ENCODE measurements at places on chromosomes 3 and 15.

DNA sequence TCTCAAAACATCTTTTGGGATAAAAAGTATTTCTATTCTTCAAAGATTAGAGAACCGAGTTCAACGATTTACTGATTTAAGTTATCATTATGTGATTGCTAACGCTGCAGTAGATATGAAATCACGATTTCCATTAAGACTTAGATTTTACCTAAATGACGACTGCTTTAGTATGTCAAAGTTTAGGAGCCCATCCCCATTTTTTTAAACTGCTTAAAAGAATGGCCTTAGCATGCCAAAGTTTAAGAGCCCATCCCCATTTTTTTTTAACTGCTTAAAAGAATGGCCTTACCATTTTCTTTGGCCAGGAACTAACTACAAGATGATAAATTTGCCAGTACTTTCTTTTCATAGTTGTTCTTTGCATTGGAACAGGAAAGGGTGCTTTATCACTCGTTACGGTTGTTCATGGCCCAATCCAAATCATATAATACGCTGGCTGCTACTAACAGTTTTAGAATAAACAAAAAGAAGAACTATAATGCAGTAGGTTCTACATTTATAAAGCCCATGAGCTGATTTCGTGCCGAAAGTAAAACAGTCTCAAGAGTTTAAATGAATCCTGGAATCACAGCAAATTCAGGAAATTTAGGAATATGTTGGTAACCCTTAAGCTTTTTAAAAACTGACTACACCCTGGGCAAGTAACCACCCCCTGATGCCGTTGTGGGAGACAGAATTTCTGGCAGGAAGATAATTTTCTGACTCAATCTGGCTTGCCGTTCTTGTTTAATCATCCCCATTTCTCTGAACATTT is 869 bp upstream of the TSC22D2 start:
- DNase-seq: no peak

DNA sequence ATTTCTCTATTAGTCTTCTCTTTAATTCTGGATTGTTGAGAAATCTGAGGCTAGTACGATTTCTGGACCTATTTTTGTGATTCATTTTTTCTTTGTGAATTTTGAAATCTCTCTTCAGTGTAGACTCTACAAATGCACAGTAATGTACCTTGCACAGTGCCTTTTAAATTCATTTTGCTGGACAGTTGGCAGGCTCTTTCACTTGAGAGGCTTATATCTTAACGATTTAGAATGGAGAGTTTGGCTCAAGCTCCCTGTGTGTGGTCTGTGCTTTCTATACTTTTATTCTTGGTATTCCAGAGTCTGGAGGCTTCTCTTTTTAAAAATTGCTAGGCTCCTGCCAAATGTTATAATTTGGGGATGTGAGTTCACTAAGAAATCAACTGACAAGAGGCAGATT is 8.8 kb downstream of the CRYBG3 start:
- DNase-seq: no peak

- no peak for DNase-seq
Observed at GRCh38 chr3:59780209-59780608, 730.4 kb upstream of the CFAP20DC start.

GRCh38 chr3:149975919-149976318 is 5.2 kb upstream of the PFN2 start:
- DNase-seq: no peak

GRCh38 chr15:70100474-70101341 is 3.0 kb upstream of the TLE3 start:
- DNase-seq: no peak

- no peak for DNase-seq
Observed at GRCh38 chr15:64807051-64807749, 18.2 kb downstream of the PIF1 start.

- no peak for DNase-seq
Observed at GRCh38 chr3:4818986-4819693, 160.1 kb upstream of the BHLHE40 start.

GRCh38 chr3:64456674-64457073 is 231.1 kb downstream of the ADAMTS9 start:
- DNase-seq: no peak

DNA sequence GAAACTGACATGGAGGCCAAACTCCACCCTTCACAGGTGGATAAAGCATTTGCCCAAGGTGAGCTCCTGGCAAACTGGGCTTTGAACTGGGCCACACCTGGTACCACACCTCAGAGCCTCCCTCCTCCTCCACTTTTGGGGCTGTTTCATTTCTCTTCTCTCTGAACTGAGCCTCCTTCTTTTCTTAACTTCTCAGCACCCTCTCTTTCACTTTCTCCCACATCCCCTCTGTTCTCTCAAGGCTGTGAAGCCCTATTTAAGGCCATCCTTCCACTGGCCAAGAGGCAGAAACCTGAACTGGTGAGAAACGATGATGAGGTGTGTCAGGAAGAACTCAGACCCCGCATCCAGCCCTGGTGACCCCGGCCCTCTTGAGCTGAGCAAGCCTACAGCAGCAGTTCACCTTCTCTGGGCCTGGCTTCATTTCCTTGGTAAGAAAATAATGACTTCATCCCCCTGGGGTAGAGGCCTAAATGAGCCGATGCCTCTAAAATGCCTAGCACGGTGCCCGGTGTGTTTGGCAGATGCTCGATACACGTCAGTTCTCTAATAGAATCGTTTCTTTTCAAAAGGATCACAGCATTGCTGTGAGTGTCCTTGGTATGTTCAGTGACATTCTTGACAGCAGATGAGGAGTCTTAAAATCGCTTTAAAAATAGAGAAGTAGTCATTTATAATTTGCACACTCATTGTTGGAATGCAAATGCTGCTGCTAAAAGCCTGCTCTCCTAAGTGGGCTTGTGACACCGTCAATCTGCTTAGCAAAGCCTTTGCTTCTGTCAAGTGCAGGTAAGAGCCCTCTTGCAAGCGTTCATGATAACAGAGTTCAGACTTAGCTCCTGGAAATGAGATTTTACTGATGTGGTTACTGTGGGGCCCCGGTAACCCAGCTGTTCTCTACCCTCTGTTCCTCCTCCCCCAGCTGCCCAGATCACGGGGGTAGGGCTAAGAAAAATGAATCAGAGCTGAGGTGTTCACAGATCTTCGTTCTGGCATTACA is 97.7 kb upstream of the ATP2B2 start:
- no peak for DNase-seq

DNA sequence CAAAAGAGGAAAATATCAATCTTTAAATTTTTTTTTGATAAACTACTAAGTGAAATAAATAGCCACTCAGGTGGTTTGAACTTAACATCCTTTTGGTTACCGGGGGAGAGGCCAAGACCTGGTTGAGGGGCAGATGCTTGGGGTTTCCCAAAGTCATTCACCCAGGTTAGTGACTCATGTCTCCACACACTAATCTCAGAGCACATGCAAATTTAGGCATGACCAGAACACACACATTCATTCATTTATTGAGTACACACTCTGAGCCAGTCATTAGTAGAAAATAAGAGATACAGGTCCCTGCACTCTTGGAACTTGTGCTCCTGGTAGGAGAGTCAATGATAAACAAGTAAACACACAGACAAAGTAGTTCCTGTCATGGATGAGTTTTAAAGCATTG is 7.3 kb downstream of the ILDR1 start:
- no peak for DNase-seq

GRCh38 chr3:45932112-45932511 is 11.2 kb upstream of the CXCR6 start:
- DNase-seq: no peak

GRCh38 chr3:141840737-141841544 is 35.5 kb upstream of the ATP1B3 start:
- no peak for DNase-seq

DNA sequence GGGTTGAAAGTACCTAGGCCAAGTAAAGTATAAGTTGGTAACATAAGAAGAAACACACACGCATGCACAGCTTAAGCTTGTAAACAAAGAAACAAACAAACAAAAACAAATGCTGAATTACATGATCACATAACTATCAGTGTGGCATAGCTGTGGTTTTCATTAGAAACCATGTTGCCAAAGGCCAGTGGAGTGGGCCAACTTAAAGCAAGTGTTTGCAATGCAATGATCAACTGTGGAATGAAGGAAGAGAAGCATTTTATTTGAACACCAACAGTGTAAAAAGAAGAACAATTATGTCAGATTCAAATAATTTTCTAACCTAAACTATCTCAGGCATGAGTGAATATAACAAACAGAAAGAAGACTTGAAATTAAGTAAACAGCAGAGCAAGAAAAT is 199.4 kb upstream of the STRIT1 start:
- DNase-seq: no peak

DNA sequence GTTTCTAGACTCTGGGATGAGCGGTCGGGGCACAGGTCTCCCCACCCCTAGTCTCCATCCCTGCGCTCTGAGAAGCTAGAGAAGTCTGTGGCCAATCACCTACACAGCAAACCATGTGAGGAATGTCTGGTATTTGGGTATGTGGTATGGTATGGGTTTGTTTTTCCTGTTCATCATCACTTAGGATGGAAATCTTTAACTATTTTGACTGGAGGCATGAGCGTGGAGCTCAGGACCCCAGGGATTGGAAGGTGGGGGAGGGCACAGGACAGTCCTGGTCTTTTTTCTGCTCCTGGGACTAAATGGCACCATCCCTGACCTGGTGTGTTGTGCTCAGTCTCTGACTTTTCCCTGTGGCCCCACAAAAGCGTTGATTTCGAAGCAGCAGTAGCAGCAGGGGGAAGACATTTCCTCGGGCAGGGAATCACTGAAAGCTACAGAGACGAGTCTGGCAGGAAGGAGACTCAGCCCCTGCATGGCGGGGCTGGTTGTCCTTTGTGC is 191.7 kb upstream of the TPM1 start:
- no peak for DNase-seq

DNA sequence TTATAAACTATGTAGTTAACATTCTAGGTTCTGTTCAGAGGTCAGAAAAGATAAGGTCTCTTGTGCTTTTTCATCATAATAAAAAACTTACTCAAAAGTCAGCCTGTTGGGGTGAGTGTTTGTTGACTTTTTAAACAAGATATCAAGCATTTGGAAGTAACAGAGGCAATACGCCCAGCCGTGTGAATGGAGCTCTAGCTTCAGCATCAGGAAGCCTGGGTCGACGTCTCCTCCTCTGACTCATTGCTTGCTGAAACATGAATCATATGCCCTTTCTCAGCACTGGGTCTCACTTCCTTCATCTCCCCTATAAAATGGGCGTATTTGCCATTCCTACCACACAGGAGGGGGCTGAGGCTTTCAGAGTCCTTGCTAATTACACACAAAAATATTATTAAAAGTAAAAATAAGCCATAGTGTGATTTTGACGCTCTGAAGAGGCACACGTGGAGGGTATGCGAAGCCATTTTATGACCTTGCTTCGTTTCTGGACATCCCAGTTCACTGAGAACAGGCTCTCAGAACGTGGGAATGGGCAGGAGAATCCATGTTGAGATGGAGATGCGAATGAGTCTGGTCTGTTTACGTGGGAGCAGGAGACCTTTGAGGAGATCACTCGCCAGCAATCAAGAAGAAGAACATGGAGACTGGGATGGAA is 220.8 kb upstream of the TPRG1 start:
- no peak for DNase-seq

DNA sequence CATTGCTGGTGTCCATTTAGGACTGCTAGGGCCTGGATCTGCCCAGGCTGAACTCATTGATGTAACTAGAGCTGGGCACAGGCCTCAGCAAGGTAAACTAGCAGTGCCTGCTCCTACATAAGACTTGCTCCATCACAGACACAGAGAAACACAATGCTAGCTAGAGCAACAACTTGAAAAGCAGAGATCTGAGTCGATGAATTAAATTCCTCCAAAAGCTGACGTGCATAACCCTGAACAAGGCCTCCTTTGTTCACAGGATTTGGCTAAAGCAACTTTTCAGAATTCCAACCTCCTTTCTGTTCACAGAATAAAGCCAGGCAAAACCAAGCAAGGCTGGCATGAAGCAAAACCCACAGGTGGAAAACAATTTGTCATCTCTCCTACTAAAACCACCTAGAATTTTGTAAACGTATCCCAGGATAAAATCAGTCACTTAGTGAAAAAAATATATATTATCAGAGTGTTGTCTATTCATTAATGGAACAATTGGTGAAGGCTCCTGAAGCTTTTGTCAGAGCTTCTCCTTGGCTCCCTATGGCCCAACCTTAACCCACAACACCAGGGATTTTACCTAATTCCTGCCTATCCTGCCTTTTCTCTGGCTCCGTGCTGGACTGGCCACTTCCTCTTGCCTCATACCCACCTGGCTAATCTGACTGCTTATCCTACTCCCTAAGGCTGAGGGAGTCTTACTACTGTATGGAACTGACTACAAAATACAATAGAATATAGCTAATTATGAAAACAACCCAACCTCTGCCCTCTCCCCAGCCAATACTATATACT is 39.9 kb downstream of the PLCH1 start:
- no peak for DNase-seq

DNA sequence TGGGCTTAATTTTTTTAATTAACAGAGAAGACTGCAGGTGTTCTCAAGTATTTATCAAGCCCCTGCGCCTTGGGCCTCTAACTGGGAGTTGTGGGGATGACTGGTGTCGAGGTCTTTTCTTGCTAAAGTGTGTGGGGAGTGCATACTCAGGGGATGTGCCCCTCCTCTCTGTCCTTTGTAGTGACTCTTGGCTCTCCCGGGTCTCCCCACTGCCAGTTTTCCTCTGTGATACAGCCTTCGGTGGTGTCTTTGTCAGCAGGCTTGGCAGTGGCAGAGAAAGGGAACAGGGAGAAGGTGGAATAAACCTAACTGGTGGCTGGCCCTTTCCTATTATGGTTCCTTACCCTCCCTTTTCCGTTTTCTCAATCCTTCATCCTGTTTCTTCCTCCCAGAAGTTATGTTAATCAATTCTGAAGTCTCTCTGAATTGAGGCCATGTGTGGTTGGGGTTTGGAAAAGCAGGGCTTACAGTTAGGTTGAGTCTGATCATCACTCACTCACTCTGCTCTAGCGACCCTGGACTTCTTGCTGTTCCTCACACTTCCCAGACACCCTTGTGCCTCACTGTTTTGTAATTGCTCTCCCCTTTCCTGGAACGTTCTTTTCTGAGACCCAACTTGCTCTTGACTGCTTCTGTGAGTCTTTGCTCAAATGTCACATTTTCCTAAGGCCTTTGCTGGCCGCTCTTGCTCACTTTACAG is 158.1 kb downstream of the PTPRG start:
- no peak for DNase-seq

- no peak for DNase-seq
Observed at GRCh38 chr3:160928183-160928726, 172.2 kb downstream of the PPM1L start.

GRCh38 chr3:159057621-159058020 is 255.8 kb downstream of the MFSD1 start:
- DNase-seq: no peak

DNA sequence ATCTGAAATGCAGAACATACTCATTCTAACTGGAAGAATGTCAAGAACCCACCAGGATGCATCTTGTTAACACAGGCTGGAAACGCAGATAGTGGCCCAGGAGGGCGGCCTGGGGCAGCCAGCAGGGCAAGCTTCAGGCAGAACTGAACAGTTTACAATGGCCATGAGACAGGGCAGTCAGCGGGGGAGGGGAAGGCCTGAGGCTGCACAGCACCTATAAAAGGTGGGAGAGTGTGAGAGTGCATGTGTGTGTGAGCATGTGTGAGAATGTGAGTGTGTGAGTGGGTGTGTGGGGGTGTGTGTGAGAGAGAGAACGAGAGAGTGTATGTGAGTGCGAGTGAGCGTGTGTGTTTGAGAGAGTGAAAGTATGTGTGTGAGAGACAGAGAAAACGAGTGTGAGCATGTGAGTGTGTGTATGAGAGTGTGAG is 26.8 kb upstream of the SLCO2A1 start:
- no peak for DNase-seq

Measured in CMK (cell line).